Activated T-helper 1 cell treated with anti-CD3 and anti-CD28 coated beads, Interleukin-2, amount 50 U/mL, for 16 hours (primary cell): ENCODE measurements at places on chromosomes 5 and 9.

DNA sequence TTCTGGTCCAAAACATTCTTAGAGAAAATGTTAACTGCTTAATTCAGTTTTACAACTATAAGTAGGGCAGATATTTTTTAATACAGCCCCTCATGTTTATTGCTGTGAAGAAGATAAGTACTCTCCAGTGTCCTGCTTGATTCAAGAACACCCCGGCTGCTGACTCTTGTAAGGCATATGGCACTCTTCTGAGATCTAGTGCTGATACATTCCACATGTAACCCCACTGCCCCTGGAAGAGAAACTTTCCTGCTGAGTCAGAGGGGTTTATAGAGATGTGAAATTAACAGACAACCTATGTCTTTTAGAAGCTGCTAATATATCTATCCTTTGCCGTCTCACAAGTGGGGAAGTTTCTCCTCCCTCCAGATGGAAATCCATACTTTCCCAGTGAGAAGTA, 1.0 kb upstream of the MINAR2 start:
- no peak for DNase-seq

- no peak for DNase-seq
Observed at GRCh38 chr9:9498846-9499245, 1114.0 kb downstream of the PTPRD start.

- no peak for DNase-seq
Observed at GRCh38 chr5:108884736-108885135, 137.0 kb downstream of the FER start.

GRCh38 chr5:92337772-92338234, 954.7 kb upstream of the ARRDC3 start:
- no peak for DNase-seq

DNA sequence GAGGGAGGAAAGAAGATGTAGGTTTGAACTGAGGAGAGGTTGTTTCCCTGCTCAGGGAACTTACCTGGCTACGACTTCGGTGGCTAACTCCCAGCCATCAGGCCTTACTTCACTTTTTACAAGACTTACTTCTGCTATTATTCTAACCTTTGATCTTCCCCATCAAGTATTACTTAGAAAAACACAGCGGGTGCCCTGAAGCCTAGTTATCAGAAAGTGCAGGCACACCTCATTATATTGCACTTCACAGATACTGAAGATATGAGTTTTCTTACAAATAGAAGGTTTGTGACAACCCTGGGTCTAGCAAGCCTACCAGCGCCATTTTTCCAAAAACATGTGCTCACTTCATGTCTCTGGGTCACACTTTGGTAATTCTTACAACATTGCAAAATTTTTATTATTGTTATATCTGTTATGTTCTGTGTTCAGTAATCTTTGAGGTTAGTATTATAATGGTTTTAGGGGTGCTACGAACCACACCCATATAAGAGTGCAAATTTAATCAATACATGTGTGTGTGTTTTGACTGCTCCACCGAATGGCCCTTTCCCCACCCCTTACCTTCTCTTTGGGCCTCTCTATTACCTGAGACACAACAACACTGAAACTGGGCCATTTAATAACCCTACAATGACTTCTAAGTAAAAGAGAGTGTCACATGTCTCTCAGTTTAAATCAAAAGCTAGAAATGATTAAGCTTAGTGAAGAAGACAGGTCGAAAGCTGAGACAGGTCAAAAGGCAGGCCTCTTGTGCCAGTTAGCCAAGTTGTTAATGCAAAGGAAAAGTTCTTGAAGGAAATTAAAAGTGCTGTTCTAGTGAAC, 2102.7 kb upstream of the WWC1 start:
- no peak for DNase-seq

GRCh38 chr9:25322142-25322541, 356.1 kb downstream of the TUSC1 start:
- DNase-seq = no peak

- no peak for DNase-seq
Observed at GRCh38 chr5:72252574-72253155, 67.4 kb downstream of the MRPS27 start.

DNA sequence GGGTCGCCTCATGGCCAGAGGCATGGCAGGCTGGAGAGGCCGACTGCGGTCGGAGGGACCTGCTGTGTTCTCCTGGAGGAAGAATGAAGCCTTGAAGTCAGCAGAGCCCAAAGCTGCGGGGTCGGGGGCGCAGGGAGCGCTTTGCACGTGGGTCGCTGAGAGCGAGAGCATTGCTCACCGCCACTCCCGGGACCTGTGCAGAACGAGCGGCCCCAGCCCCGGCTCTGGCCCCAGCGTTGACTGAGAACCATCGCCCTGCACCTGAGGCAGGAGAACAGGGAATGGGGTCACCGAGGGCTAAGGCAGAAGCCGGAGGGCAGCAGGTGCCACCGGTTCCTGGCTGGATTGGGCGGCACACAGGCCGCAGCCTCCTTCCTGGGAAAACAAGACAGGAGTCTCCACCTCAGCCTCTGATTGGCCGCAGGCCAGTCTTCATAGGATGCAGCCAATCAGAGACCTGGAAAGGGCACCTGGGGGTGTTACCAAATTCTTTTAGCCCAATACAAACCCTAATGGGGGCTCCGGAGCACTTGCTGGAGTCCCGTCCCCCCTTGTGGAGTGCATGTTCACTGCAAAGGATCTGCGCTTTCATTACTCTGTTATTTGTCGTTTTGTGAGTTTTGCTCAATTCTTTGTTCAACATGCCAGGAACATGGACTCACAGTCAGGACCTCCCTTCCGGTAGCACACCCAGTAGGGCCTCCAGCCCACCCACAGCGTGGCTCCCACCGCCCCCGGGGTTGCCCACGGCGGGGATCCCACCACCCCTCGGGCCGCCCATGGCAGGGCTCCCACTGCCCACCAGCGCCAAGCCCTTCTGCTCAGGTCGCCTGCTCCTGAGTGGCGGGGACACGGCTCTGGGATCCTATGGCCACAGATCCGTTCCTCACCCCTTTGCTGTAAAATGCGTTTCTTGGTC, 24.7 kb upstream of the SLC6A19 start:
- no peak for DNase-seq

DNA sequence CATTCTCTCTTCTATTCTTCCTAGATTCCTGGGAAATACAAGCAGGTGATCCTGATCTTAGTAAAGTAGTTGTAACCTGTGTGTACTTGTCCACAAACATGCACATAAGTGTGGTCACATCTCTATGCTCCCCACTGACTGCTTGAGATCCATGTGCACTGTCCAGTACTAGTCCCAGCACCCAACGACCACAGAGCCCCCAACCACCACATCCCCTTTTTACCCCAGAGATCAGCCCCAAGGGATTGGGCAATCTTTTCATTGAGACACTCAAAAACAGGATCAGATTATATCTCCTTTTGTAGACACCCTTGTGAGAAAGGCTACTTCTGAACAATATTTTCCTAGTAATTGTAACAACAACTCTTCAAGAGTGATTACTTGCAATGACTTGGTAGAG, 240.6 kb downstream of the ACTL7B start:
- DNase-seq = no peak

- no peak for DNase-seq
Observed at GRCh38 chr5:24624872-24625271, 19.9 kb downstream of the CDH10 start.

GRCh38 chr5:150073086-150073625, 13.2 kb downstream of the CSF1R start:
- DNase-seq = no peak

DNA sequence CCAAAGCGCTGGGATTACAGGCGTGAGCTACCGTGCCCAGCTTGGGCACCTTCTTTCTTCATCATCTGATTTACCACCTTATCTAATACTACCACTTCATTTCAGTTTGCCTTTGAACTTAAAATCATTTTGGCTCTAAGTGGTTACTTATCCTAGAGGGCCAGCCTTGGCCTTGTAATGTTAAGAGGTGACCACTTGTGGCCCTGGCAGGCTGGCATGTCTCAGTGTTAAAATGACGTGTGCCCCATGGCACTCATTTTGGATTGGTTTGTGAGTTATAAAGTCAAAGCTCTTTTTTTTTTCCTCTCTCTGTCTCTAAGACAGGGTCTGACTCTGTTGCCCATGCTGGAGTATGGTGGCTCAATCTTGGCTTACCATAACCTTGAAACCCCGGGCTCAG, 17.8 kb downstream of the HABP4 start:
- DNase-seq = no peak

DNA sequence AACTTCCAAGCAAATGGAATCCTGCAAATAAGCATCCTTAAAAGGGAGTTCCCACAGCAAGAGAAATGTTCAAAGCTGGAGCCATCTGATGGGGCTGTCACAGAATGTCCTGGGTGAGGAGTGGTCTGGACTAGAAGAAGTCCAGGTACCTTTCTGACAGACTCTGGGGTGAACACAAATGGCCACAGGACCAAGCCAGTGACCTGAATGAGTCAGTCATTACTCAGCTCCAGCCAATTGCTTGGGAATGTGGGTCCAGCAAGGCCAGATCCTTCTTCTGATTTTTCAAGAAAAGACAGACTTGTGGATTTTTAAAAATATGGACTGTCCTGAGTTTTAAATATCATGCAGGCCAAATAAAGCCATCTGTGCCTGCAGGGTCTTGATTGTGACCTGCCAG, 30.1 kb downstream of the GALNT10 start:
- DNase-seq = no peak

- DNase-seq = no peak
Observed at GRCh38 chr9:73137914-73138313, 13.8 kb upstream of the ANXA1 start.

DNA sequence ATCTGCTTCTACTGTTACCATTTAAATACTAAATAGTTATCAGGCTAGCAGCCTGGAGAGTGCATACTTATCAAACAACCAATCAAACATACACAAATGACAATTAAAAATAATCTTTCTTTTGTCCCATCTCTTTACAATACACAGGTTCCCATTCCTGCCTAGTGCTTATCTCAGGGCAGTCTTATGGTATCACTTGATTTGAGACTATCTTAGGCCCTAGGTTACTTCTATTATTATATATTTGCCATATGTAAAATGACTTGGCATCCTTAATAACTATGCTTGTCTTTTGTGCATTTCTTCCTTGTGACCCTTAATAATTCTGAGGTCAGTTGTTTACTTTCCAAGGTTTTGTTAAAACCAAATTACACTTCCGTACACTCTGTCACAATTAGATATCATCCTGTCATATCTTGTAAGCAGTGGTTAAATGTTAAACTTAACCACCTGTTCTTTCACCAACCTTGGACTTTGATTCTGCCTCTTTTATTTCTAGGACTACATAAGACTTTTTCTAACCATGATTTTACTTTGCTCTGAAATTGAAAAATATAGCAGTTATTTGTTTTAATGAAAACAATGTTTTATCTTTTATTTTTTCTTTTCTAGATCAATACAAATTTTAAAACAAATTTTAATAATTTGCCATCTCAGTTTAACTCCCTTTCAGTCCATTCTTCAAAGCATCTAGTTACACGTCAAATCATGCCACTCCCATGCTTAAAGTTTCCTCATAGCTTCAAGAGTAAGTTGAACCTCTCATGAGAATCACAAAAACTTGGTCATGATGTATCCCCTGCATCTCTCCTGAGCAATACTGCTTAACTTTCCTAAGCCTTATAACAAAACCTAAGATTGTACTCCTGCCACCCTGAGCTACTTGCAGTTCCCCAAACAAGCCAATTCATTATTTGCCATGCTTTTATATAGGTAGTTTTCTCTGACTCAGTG, 281.3 kb downstream of the HCN1 start:
- no peak for DNase-seq

GRCh38 chr9:134557331-134557730, 84.3 kb upstream of the COL5A1 start:
- DNase-seq = no peak

DNA sequence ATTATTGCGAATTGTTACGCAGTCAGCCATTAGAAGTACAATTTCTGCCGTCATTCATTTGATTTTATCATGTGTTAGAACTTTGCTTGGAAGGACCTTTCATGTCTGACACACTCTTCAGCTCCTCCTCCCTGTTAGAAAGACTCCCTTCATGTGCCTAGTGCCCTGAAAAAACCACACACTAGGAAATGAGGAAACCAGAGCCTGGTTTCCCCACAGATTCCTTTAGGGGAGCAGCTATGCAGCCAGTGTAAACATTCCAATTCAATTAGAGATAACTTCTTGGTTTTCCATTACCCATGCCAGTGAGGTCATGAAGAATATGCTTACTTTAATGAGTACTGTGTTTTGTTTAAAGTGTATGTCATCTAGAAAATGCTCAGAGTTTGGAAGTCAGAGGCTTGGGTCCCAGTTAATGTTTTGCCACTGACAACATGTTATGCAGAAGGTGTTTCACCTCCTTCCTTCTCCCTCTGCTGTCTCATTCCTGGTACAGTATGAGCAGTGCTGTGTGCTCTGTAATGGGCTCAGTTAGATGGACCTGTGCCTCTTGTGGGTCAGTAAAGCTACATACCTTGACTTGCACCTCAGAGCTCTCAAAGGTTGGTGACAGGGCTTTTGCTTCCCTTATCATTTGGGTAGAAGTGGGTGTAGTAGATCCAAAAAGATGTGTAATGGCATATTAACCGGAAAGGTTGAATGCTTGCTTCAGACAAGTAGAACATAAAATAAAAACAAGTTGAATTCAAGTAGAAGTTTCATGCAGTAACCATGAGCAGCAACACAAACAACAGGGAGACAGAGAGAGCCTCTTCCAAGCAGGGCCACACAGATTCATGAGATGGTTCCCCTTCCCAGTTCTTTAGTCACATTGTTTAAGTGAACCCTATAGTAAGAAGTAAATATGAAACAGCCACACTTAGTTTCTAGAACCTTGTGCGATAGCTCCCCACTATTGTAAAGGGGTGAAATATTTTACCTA, 52.6 kb upstream of the TNFAIP8 start:
- DNase-seq = no peak

DNA sequence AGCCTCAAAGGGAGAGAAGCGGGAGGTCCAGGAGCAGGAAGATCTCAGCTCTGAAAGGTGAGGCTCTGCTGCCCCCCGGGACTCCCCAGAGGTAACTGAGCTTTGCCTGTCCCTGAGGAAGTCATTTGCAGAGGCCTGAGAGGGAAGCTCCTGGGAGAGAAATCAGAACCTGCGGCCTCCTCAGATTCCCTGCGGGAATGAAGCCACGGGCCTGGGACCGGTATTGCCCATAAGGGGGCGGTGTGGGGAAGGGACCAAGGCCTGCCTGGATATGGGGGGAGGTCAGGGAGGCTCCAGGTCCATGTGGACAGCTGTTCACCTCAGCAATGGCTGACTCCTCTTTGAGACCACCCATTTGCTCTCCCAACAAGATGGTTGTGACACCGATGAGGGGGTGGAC, 1.3 kb downstream of the SPATA31E1 start:
- DNase-seq = no peak

GRCh38 chr5:2136728-2137333, 254.1 kb upstream of the IRX4 start:
- no peak for DNase-seq

GRCh38 chr5:129077433-129078075, 17.0 kb upstream of the ISOC1 start:
- DNase-seq = no peak

DNA sequence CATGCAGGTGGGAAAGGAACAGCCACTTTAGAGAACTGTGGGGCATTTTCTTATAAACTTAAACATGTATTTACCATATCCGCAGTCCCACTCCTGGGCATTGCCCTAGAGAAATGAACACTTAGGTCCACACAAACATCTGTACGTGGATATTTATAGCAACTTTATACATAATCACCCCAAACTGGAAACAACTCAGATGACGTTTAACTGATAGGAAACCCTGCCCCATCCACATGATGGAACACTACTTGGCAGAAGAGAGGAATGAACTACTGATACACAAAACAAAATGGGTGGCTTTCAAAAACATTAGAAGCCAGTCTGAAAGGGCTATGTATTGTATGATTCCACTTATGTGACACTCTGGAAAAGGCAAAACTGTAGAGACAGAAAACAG, 22.4 kb downstream of the ECM2 start:
- DNase-seq = no peak

- DNase-seq = no peak
Observed at GRCh38 chr5:6567068-6567467, 65.8 kb downstream of the NSUN2 start.
